NCI-H460 (cell line): ENCODE measurements at places on chromosomes 12 and 14.
A peak's percentile ranks its signal among the peaks of the same experiment; 100 is the strongest.

GRCh38 chr14:61575551-61576150 lies 119.7 kb upstream of the HIF1A start:
- DNase-seq = no peak

DNA sequence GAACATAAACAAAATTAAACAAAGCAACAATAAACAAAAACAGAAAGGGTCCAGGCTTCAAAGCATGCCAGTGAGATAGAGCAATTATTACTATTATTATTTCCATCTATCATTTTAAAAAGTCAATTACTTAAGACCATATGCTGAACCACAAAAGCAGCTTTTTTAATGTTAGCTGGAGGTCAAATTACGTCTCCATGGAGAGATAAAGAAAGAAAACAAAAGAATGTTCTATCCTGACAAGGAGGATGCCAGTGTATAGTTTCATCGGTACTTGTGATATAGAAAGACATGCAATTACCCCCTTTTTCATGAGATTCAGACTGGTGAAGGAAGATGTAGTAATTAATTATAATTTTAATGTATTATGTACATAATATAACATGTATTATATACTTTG lies 81.6 kb upstream of the DCN start:
- no peak for DNase-seq

GRCh38 chr12:70317781-70318180 lies 48.3 kb upstream of the KCNMB4 start:
- no peak for DNase-seq

- DNase-seq = no peak
Observed at GRCh38 chr14:52485350-52485960, 66.8 kb downstream of the TXNDC16 start.

- peak; percentile 43 for DNase-seq
Observed at GRCh38 chr14:58428118-58428683, 682 bp downstream of the KIAA0586 start.

DNA sequence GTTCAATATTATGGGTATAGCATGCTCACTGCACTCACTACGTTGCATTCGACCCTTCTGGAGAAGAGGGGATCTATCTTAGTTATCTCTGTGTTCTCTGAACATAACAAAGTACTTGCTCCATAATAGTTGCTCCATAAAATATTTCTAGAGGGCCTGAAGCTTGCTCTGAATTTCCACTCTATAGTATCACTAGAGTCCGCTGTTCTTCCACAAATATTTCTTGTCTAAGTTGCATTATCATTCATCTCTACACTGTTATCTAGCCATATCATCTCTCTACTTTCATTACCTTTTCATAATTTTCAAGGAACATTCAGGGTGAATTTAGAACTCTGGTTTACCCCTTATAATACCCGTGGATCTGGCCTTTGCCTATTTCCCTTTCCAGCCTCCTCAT lies 246.1 kb upstream of the PDE3A start:
- no peak for DNase-seq

DNA sequence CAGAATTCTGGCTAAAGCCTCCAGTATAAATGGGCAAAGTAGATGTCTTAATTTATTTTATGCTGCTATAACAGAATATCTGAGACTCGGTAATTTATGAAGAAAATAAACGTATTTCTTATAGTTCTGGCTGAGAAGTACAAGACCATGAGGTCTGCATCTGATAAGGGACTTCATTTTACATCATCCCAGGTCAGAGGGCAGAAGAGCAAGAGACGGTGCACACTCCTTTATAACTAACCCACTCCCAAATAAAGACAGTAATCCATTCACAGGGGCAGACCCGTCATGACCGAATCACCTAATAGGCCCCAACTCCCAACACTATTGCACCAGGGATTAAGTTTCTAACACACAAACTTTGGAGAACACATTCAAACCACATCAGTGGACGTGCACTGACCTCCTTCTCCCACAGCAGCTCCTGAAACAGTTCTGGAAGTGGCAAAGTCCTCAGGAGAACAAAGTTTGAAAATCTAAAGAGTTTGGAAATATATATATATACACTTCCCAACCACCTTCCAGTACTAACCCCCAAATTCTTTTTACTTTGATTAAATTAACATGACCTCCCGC lies 116.5 kb downstream of the MED13L start:
- DNase-seq = no peak

DNA sequence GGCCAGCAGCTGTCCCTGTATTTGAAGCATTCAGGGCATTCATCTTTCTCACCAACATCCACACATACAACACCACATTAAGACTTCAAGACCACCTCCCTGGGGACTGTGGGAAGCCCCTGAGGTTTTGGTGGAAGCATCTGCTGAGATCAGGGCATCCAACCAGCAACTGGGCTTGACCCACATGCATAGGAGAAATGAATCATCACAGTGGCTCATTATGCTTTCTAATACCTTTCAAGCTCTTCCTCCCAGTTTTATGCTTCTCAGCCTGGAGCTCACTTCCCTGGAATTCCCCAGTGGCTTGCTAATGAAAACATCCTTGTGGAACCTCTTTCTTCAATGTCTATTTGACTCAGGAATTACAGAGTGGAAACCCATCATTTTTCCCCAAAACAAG lies 21.4 kb upstream of the CMKLR1 start:
- no peak for DNase-seq

GRCh38 chr12:104057771-104058197 lies 6.5 kb upstream of the HCFC2 start:
- no peak for DNase-seq

- DNase-seq = no peak
Observed at GRCh38 chr12:34394211-34395055, 372.1 kb downstream of the ALG10 start.

GRCh38 chr14:67963545-67963944 lies 144.0 kb downstream of the RAD51B start:
- DNase-seq = no peak

DNA sequence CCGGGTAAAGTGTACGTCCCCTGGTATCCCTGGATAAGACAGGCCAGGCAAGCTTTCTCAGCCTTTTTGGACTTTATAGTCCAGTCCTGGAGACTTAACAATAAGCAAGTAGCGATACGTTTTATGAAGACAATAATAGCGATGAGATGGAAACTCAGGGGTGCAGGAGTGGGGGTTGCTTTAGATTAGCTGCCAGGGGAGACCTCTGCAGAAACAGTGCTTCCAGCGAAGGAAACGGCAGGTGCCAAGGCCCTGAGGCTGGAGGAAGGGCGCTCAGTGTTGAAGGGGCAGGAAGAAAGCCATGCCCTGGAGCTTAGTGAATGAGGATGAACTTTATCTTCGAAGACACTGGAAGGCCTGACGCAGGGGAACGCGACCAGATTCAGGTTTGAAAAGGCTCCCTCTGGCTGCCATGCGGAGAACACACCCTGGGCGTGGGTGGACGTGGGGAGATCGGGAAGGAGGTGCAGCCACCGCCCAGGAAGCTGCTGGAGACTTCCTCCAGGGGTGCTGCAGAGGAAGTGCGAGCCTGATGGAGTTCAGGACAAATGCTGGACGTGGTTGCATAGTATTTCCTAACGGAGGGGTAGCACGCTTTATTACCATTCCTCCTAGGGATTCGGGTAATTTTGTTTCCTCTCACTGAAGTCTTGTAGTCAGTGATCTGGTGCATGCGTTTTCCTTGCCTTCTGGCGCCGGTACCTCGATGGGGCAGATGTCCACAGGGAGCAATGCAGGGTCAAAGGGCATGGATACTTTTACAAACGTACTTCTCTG lies 26.1 kb upstream of the UBC start:
- DNase-seq = peak; percentile 96

- DNase-seq = peak; percentile 57
Observed at GRCh38 chr14:49173765-49174373, 412.3 kb downstream of the RPS29 start.

DNA sequence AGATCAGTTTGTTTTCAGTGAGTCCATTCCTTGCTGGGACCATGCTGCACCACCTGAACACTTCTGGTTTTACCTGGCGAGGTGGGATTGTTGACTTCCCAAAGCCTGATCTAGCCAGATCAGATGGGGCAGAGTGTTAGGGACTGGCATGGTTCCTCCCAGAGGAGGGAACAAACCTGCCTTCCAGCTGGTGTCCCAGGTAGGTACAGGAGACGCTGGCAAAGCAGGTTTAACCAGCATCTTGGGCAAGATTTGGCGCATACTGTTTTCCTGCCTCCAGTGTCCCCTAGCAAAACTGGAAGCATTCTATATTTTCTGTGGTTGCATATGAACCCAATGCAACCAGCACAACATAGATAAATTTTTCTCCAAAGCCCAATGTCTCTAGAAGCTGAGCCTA lies 14.6 kb upstream of the FOS start:
- DNase-seq = no peak

DNA sequence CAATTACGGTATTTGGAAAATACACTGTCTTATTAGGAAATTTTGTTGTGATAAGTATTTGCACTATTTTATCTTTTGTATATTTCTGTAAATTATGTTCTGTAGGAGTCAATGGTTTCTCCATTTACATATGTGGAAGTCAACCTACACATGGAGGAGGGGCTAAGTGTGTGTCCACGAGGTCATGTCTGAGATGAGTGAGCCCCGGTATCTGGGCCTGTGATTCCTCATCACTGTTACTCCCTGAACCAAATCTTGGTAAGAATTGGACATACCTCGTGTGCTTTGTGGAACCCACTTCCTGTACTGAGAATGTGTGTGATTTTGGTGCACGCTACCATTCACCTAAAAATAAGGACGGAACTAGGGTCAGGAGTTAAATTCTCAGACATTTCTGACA lies 1105.5 kb downstream of the TMEM121 start:
- DNase-seq = no peak

DNA sequence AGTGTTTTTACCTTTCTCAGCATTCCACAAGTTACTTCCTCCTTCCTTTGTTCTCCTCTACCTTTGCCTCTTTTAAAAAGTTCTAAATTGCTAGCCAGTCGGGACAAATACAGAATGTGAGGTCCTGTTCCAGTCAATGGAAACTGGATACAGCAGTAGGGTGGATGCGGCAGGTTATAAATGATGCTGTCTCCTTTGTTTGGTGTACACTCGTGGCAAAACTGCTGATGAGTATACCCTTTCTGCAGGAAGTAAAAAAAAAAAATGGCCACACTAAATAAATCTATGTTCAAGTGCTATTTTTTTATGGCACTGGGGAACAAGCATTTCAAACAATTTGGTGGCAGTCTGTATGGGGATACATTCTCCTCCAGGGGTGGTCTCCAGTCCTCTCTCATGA lies 27.5 kb downstream of the KLRK1 start:
- DNase-seq = no peak

- no peak for DNase-seq
Observed at GRCh38 chr14:96584907-96585671, 82.9 kb downstream of the PAPOLA start.

DNA sequence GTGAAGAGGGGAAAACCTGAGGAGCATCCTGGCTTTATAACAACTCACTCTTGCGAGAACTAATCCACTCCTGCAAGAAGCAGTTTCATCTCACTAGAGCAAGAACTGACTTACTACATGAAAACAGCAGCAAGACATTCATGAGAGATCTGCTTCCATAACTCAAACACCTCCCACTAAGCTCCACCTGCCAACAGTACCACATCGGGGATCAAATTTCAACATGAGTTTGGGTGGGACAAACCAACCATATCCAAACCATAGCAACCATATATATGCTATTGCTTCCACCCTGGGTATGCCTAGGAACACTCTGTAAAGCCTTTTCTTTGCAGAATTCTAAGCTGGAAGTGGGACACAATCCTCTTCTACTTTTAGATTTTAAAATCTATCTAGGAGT lies 13.9 kb upstream of the AVPR1A start:
- DNase-seq = no peak

- no peak for DNase-seq
Observed at GRCh38 chr14:86999036-86999435, 993.9 kb downstream of the GALC start.

- peak; percentile 19 for DNase-seq
Observed at GRCh38 chr14:74425525-74426201, 347 bp downstream of the SYNDIG1L start.
